ENCODE measurements at places on chromosomes 11 and 22. TPM values are rescaled to one million over a fixed set of nuclear protein-coding genes. Genes with fewer than 3 reads are reported as not detected.

Gene PHF21B
- 8.4 TPM for polyA plus RNA-seq

Gene USH1C
- 81.6 TPM for polyA plus RNA-seq

Gene OR51B5
- polyA plus RNA-seq, result 0.92 TPM

Gene NPTXR
- 4.7 TPM for polyA plus RNA-seq

Gene OR56A1
- polyA plus RNA-seq, result not detected

Gene SCGB1D4
- not detected for polyA plus RNA-seq

Gene TSPAN18
- 49.5 TPM for polyA plus RNA-seq

Gene C11orf21
- 0.79 TPM for polyA plus RNA-seq

Gene CDK2AP2
- 68.5 TPM for polyA plus RNA-seq

Gene PRMT3
- 18.4 TPM for polyA plus RNA-seq

Gene LDLRAD3
- 21.9 TPM for polyA plus RNA-seq

Gene TMEM191C
- 2.4 TPM for polyA plus RNA-seq

Gene CXCR5
- not detected for polyA plus RNA-seq

Gene IGSF22
- polyA plus RNA-seq, result 3.3 TPM

Gene VWCE
- polyA plus RNA-seq, result 3.9 TPM

Gene BDNF
- 2.2 TPM for polyA plus RNA-seq

Gene ART5
- 4.3 TPM for polyA plus RNA-seq

Gene ALKBH8
- 11.2 TPM for polyA plus RNA-seq

Gene TYR
- 0.33 TPM for polyA plus RNA-seq

Gene GSTT2
- polyA plus RNA-seq, result 0.60 TPM

Gene LMO2
- 26.7 TPM for polyA plus RNA-seq

Gene MS4A15
- not detected for polyA plus RNA-seq

Gene MICAL2
- polyA plus RNA-seq, result 6.7 TPM

Gene PARVA
- polyA plus RNA-seq, result 120 TPM

Gene TMEM132A
- polyA plus RNA-seq, result 109 TPM

Gene CDC42EP2
- polyA plus RNA-seq, result 7.9 TPM

Gene PDGFD
- 29.8 TPM for polyA plus RNA-seq

Gene OR51E2
- 0.66 TPM for polyA plus RNA-seq

Gene SMARCB1
- polyA plus RNA-seq, result 159 TPM

Gene OR52N4
- not detected for polyA plus RNA-seq

Measured in left renal cortex interstitium (tissue), 4 donors.